ENCODE measurements at places on chromosomes 7 and 10. TPM values are rescaled to one million over a fixed set of nuclear protein-coding genes. Genes with fewer than 3 reads are reported as not detected.

DNA sequence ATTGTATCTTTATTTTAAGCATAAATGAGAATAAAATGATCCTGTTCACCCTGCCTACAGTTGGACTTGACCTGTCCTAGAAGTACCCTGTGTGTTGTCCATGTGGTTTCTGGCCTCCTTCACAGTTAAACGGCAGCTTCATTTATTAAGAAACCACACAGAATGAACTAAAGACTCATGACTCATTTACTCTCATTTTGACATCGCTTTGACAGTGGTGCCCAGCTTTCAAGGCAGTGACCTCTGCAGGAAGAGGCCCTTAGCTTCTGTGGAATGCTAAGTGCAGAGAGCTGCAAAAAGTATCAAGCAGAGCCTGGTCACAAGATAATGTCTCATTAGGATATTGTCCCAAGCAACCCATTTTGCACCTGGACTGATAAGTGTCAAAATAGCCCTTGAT, 93.4 kb downstream of the AVL9 start:
- DNase-seq = no peak

GPR26 gene
- total RNA-seq = 0.03 TPM

- DNase-seq = no peak
Measured at GRCh38 chr10:122328676-122329075, 45.8 kb upstream of the PLEKHA1 start.

GRCh38 chr10:75050149-75050919, 61.1 kb upstream of the SAMD8 start:
- no peak for DNase-seq

All from GM12878 (cell line).